ENCODE measurements at places on chromosomes 4 and X. TPM values are rescaled to one million over a fixed set of nuclear protein-coding genes. Genes with fewer than 3 reads are reported as not detected.

Gene USP51
- total RNA-seq: 12.0 TPM

Gene CLDN2
- total RNA-seq: 5.6 TPM

Gene RNF128
- 11.3 TPM for total RNA-seq

Gene SUPT20HL2
- total RNA-seq: not detected

Gene SOD3
- 5.0 TPM for total RNA-seq
